ENCODE measurements at places on chromosomes 16 and 17.

DNA sequence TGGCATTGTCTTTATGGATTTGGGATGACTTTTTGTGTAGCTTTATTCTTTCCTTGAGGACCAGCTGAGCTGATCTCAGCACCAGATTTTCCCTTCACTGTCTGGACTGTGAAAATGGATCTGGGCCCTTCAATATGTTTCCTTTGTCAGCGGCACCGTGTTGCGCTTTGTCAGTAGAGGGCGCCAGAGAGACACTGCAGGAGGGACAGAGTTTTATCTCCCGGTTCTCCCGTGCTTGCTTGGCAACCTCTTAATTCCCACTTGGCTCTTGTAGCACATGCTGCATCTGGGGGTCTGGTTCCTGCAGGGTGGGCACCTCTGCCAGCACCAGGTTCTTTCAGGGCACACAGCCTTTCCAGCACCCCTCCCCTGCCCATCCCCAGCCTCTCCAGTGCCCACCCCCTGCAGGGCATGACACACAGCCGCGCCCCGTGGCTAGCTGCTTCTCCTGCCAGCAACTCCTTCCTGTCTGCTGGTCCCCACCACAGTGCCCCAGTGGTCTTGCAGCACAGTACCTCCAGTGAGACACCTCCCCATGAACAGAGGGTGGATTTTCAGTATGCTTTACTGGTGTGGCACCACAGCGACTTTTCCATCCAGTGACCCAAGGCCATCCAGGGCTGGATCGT is 19.6 kb downstream of the OR1D5 start:
- no peak for ATAC-seq

GRCh38 chr17:21015564-21015963 is 27.2 kb downstream of the USP22 start:
- ATAC-seq, result no peak

DNA sequence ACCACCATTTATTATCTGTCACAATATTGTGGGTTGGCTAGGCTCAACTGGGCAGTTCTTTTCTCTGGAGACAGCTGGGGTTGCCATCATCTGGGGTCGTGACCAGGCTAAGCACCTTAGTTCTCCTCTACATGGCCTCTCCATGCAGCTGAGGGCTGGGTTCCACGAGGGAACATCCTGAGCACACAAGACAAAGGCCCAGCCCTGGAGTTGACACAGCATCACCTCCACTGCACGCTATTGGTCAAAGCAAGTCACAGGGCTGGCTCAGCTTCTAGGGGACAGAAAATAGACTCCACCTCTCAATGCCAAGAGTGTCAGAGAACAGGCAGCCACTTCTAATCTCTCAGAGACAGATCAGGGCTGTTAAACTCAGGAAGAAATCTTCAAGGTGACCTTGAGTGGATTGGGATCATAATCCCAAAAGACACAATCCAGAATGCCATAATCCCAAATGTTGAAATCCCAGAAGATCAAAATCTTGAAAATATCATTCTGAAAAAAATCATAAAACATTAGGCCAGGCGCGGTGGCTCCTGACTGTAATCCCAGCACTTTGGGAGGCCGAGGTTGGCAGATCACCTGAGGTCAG is 13.0 kb upstream of the USP10 start:
- ATAC-seq, result no peak

DNA sequence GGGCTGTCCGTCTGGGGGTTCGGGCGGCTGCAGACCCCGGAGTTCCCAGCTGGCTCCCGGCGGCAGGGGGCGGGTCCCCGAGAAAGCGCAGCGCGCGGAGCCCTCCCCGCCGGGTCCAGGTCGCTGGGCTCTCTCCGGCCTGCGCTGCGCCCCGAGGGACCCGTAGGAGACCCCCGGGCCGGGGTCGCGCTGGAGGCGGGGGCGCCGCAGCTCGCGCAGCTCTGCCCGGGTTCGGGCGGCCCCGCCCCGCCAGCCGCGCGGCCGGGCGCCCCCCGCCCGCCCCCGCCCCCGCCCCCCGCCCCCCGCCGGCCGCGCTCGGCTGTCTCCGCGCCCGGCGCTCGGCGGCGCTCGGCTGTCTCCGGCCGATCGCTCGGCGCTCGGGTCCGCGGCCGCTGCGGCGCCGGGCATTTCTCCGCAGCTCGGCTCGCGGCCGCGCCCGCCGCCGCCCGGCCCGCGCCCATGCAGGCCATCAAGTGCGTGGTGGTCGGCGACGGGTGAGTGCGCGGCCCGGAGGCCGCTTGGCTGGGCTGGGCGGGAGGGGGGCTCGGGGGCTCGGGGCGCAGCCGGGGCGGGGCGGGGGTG is at the start of gene RAC3:
Gene RAC3, plus strand, starts transcription at position 376 of the 582 bp plus-strand sequence. Its CDS starts 84 bp downstream, at position 460.
- ATAC-seq, result peak; percentile 21

DNA sequence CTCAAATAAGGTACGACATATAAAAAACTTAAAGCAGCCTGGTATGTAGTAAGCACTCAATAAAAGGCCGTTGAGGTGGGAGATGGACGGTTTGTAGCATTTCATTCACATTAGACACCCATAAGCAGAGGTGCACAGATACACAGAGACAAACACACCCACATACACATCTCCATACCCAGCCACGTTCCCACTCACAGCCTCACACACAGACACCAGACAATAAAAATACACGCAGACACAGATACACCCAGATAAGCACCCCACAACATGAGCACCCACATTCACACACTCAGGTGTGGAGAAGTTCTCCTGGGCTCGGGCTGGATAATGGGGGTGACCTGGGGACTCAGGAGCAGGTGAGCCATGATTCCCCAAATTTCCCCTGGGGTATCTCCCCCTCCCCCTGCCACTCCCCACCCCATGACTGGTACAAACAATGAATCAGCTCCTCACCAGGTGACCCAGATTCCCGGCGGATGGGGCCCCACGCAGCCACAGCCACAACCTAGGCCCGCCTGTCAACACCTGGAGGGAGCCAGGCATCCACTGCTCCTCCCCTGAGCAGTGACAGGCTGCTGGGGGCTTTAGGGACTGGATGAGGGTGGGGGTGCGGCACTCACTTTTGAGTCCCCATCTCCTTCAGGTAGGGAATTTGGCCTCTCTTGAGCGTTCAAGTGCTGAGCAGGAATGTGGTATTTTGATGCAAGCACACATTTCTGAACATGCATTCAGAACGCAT is 2.7 kb downstream of the DLX3 start:
- ATAC-seq, result no peak

- ATAC-seq, result peak; percentile 20
These were observed 26.7 kb downstream of the TRIM25 start for GRCh38 chr17:56887105-56887504.

DNA sequence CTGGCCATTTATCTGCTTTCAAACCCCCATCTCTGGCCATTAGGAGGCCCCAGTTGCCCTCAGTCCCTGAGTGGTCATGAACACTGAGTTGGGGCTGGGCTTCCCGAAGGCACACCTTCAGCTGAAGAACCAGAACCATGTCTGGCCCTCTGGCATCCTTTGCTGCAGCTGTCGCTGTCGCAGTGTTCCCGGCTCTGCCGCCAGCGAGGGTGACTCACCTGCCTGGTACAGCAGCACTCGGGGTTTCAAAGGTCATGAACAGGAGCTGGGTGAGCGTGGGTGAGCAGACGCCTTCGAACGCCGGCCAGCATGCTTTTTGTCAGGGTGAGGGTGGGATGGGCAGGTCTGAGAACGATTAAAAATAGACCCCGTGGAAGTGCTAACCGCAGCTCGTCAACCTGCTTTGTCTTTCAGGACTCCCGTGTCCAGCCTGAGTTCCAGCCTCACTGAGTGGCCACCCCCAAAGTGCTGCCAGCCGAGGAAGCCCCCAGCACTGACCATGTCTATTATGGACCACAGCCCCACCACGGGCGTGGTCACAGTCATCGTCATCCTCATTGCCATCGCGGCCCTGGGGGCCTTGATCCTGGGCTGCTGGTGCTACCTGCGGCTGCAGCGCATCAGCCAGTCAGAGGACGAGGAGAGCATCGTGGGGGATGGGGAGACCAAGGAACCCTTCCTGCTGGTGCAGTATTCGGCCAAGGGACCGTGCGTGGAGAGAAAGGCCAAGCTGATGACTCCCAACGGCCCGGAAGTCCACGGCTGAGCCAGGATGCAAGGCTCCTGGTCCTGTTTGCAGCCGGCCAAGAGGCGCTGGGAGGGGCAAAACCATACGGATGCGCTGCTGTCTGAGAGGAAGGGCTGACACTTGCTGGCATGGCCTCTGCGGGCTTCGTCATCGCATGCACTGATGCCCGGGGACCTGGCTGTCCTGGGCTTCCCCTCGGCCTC is 7.6 kb downstream of the SNN start:
- peak; percentile 81 for ATAC-seq

DNA sequence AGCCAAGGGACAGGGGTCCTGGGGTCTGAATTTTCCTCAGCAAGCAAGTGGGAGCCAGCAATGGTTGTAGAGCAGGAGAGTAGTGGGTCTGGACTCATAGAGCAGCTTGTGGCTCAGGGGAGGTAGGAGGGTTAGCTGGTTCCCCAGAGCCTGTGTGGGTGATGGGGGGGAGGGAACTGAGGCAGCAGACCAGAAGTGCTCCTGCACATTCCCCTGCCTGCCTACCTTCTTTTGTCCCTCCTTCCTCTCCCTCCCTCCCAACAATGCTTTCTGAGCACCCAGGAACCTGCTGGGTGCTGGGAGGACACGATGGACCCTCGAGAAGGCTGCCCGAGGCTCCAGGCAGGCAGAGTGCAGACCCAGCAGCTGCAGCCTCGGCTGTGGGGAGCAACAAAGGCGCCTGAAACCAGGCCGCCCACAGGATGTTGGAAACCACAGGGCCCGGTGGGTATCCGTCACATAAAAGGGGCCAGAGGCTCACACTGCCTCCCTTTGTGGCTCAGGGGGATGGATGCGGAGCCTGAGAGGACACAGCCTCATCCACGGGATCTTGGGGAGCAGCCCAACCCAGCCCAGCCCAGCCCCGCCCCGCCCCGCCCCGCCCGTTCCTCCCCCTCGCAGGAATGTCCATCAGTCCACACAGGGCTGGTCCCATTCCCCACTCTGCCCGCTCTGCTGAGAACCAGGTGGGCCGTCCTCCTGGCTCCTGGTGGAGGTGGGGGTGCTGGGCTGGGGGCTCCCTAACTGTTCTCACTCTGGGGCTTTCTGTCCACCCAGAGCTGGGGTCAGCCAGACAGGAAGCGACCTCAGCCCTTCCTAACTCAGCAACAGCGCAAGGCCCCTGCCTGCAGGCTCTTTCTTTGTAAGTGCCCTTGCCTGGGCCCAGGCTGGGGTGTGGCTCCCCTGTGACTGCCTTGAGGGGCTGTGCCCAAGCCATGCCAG is 1.7 kb upstream of the NLRC3 start:
- ATAC-seq, result peak; percentile 71

DNA sequence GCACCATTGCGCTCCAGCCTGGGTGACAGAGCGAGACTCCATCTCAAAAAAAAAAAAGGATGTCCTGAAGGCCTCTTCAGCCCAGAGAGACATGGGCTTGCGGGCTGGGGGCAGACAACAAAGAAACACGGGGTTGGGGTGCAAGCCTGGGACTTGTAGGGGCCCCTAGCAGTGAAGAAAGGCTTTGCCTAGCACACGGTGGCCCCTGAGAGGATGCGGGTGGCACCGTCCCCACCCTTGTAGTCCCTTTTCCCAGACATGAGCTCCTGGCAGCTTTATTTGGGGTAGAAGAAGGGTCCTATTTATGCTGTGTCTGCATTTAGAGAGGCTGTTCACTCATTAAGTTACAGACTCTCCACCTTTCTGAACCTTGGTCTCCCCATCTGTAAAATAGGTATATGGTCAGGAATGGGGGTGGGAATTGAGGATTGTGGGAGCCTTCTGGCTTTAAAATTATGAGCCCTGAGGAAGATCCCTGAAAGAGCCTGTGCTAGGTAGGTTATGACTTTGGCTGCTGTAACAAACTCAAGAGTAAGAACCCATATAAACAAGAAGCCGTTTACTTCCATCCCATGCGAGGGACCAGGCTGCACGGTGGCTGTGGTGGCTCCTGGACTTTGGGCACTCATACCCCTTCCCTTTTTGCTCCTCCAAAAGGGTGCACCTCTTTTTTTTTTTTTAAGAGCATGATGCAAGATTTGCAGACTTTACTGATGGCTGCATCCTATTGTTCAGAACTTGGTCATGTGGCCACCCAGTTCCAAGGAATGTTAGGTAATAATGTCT is 20.6 kb upstream of the ADGRG1 start:
- ATAC-seq, result no peak

GRCh38 chr16:57413301-57413730 is 8.7 kb downstream of the CCL17 start:
- no peak for ATAC-seq

GRCh38 chr16:74650966-74651567 is 15.6 kb downstream of the RFWD3 start:
- no peak for ATAC-seq

- ATAC-seq, result no peak
These were observed 312.2 kb downstream of the TMEM114 start for GRCh38 chr16:8278031-8278580.

Data from activated T-helper 17 cell treated with anti-CD3 and anti-CD28 coated beads, Interleukin-2, amount 50 U/mL, for 72 hours (primary cell).